Vagina (tissue), 2 donors: ENCODE measurements at places on chromosomes 16 and 17.

- H3K4me1 ChIP-seq, result peaks cover 33% of the 10 kb centered on the region
- H3K27me3 ChIP-seq, result no peaks in the 10 kb centered on the region
- H3K27ac ChIP-seq, result no peak overlapping the region
These were observed 14.4 kb downstream of the CANT1 start for GRCh38 chr17:78995022-78995760.

DNA sequence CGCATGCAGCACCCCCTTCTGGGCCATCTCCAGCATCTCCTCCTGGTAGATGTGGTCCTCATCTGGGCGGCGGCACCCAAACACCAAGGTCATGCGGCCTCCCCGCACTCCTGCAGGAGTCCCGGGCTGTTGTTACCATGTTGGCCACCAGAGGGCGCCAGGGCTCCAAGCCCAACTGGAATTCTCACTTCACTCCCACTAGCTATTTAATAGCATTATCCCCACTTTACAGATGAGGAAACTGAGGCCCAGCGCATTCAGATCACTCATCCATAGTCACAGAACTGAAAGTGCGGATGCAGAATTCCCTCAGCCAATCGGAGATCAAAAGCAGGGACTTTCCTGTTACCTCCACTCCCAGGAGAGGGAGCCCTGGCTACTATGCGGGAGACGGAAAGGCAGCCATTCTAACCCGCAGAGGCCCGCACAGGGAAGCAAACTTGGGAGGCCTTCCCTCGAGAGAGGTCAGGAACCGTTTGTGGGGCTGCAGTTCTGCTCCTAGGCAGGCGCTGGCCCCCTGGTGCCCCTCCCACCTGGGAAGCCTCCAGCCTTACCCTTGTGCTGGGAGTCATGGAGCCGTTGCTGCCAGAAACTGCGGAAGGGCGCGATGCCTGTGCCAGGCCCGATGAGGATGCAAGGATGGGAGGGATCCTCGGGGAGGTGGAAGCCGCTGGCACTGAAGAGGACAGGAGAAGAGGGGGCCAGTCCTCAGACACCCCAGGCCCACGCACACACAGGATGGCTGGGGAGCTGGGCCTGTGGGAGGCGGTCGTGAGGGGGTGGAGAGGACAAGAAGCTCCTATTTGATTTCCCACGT, 40.1 kb downstream of the NOS2 start:
- H3K27ac ChIP-seq, result no peak overlapping the region
- no peaks in the 10 kb centered on the region for H3K4me1 ChIP-seq
- H3K4me3 ChIP-seq, result no peak overlapping the region
- H3K36me3 ChIP-seq, result no peaks in the 10 kb centered on the region

GRCh38 chr17:46770818-46771560, 47.5 kb downstream of the WNT3 start:
- H3K4me1 ChIP-seq, result peaks cover 29% of the 10 kb centered on the region
- no peaks in the 10 kb centered on the region for H3K36me3 ChIP-seq
- H3K27me3 ChIP-seq, result no peaks in the 10 kb centered on the region

GRCh38 chr17:58492238-58493121, 4.3 kb upstream of the HSF5 start:
- no peak for DNase-seq
- H3K4me1 ChIP-seq, result no peaks in the 10 kb centered on the region
- H3K27ac ChIP-seq, result no peak overlapping the region
- no peaks in the 10 kb centered on the region for H3K36me3 ChIP-seq

DNA sequence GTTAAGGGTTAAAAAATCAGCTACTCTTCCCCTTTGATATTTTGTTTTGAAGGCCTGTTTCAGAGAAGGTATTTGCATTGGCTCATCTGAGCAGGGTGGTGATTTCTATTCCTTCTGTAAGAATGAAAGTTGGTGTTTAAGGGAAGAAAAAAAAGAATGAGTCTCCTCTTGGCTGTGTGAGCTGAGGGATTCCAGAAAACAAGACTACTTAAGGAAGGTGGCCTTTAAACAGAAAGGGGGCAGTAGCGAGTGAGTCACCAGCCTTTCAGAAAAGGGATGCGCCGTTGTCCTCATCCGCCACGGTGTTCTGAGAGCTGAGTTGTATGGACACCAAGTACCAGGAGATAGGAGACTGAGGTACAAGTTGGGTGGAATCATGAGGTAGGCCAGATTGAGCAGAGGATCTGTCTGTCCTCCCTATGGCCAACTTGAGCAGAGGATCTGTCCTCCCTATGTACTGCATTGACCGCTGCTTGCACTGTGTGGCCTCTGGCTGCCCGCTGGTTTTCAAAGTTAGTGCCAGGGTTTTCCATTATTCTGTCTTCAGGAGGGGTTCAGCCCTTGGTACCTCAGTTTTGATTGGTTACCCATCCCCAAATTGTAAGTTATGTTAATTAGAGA, 8.2 kb downstream of the PRKCA start:
- no peaks in the 10 kb centered on the region for H3K36me3 ChIP-seq
- H3K27me3 ChIP-seq, result no peaks in the 10 kb centered on the region
- no peak overlapping the region for H3K4me3 ChIP-seq
- no peak for DNase-seq

- H3K27ac ChIP-seq, result no peak overlapping the region
- H3K4me1 ChIP-seq, result peaks cover 7% of the 10 kb centered on the region
These were observed 4.4 kb upstream of the CYLD start for GRCh38 chr16:50737420-50737959.

- H3K27ac ChIP-seq, result no peak overlapping the region
- H3K27me3 ChIP-seq, result no peaks in the 10 kb centered on the region
- H3K36me3 ChIP-seq, result no peaks in the 10 kb centered on the region
- H3K4me1 ChIP-seq, result peaks cover 6% of the 10 kb centered on the region
These were observed 49.5 kb upstream of the HAS3 start for GRCh38 chr16:69055980-69056379.

DNA sequence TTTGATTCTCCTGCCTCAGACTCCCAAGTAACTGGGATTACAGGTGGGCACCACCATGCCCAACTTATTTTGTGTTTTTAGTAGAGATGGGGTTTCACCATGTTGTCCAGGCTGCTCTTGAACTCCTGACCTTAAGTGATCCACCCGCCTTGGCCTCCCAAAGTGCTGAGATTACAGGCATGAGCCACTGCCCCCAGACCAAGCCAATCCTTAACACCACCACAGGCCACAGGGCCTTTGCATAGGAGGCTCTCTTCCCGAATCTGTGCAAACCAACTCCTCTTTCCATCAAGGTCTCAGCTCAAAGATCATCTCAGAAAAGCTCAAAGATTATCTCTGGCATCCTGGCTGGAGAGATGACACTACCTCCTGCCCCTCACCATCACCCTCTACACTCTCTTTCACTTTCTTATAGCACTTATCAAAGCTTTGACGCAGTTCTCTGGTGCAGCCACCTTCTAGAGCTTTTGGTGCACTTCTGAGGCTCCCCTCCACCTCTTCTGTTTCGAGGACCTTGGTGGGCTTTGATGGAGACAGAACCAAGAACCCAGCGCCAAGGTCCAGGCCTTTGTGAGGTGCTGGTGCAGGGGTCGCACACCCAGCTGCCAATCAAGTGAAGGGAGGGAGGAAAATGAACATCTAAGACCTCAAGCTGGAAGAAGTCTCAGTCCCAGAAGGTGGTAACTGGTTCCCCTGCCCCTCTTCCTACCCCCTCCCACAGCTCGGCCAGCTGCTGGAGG, 23.2 kb upstream of the PHB1 start:
- no peaks in the 10 kb centered on the region for H3K4me1 ChIP-seq
- no peak overlapping the region for H3K27ac ChIP-seq
- H3K27me3 ChIP-seq, result no peaks in the 10 kb centered on the region
- no peak overlapping the region for H3K4me3 ChIP-seq
- DNase-seq, result no peak

- no peaks in the 10 kb centered on the region for H3K4me1 ChIP-seq
- H3K27me3 ChIP-seq, result no peaks in the 10 kb centered on the region
- H3K4me3 ChIP-seq, result no peak overlapping the region
- no peaks in the 10 kb centered on the region for H3K36me3 ChIP-seq
- no peak for DNase-seq
These were observed 380.0 kb upstream of the XYLT1 start for GRCh38 chr16:17850581-17851250.

DNA sequence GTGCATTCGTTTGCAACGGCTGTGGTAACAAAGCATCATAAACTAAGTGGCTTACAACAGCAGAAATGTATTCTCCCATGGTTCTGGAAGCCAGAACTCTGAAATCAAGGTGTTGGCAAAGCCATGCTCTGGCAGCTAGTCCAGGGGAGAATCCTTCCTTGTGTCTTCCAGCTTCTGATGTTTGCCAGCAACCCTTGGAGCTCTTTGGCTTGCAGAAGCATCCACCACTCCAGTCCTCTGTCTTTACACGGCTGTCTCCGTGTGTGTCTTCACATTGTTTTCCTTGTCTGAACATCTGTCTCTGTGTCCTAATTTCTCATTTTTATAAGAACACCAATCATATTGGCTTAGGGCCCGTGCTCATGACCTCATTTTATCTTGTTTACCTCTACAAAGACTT, 265.3 kb upstream of the HSBP1 start:
- no peak for DNase-seq
- peaks cover 9% of the 10 kb centered on the region for H3K4me1 ChIP-seq
- no peak overlapping the region for H3K4me3 ChIP-seq
- no peaks in the 10 kb centered on the region for H3K36me3 ChIP-seq
- no peak overlapping the region for H3K27ac ChIP-seq

- no peaks in the 10 kb centered on the region for H3K27me3 ChIP-seq
- peaks cover 58% of the 10 kb centered on the region for H3K4me1 ChIP-seq
- no peaks in the 10 kb centered on the region for H3K36me3 ChIP-seq
- DNase-seq, result no peak
- no peak overlapping the region for H3K27ac ChIP-seq
- no peak overlapping the region for H3K4me3 ChIP-seq
These were observed 78.5 kb downstream of the XYLT1 start for GRCh38 chr16:17392127-17392856.

DNA sequence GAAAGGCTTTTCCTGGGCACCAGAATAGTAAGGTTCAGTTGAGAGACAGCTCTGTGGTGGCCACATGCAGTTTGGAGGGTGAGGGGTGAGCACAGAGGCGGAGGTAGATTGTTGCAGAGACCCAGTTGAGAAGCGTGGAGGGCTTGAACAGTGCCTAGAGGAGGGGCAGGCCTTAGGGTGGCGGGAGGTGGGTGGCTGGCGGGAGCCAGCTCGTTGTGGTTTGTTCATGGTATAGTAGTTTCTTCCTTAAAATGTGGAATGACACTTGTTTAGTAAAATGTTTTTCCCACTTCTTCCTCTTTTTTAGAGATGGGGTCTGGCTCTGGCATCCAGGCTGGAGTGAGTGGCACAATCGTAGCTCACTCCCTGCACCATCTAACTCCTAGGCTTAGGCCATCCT, 14.2 kb downstream of the USP10 start:
- no peaks in the 10 kb centered on the region for H3K36me3 ChIP-seq
- DNase-seq, result peak; percentile 60
- H3K27ac ChIP-seq, result no peak overlapping the region
- peaks cover 24% of the 10 kb centered on the region for H3K4me1 ChIP-seq
- no peak overlapping the region for H3K4me3 ChIP-seq

GRCh38 chr17:13957636-13958035, 111.7 kb upstream of the COX10 start:
- H3K4me1 ChIP-seq, result no peaks in the 10 kb centered on the region
- H3K36me3 ChIP-seq, result no peaks in the 10 kb centered on the region
- no peak for DNase-seq
- H3K27ac ChIP-seq, result no peak overlapping the region

GRCh38 chr16:57610611-57611010, 17.8 kb upstream of the ADGRG1 start:
- no peaks in the 10 kb centered on the region for H3K36me3 ChIP-seq
- no peaks in the 10 kb centered on the region for H3K27me3 ChIP-seq
- H3K4me1 ChIP-seq, result no peaks in the 10 kb centered on the region
- no peak for DNase-seq
- H3K4me3 ChIP-seq, result no peak overlapping the region
- no peak overlapping the region for H3K27ac ChIP-seq

DNA sequence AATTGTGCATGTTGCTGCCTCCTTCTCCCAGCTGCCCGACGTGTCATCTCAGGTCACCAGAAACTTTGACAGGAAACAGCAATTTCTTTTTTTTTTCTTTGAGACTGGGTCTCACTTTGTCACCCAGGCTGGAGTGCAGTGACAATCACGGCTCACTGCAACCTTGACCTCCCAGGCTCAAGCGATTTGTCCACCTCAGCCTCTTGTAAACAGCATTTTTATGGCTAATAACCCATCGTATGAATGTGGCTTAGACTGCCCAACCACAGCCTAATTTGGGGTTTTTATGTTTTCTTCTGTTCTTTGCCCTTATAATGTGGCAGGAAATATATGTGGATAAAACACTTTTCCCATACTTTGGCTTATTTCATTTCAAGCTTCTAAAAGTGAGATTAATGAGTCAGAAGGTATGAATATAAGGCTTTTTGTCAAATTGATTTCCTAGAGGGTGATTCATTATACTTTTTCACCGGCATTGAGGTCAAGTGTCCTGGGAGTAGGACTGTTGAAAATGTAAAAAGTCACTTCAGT, 31.0 kb upstream of the SLC5A10 start:
- H3K4me3 ChIP-seq, result no peak overlapping the region
- H3K27ac ChIP-seq, result no peak overlapping the region
- no peaks in the 10 kb centered on the region for H3K27me3 ChIP-seq
